ENCODE measurements at places on chromosomes 2 and 18.

- no peak for DNase-seq
Measured at GRCh38 chr18:13605901-13606300, 120.5 kb downstream of the FAM210A start.

DNA sequence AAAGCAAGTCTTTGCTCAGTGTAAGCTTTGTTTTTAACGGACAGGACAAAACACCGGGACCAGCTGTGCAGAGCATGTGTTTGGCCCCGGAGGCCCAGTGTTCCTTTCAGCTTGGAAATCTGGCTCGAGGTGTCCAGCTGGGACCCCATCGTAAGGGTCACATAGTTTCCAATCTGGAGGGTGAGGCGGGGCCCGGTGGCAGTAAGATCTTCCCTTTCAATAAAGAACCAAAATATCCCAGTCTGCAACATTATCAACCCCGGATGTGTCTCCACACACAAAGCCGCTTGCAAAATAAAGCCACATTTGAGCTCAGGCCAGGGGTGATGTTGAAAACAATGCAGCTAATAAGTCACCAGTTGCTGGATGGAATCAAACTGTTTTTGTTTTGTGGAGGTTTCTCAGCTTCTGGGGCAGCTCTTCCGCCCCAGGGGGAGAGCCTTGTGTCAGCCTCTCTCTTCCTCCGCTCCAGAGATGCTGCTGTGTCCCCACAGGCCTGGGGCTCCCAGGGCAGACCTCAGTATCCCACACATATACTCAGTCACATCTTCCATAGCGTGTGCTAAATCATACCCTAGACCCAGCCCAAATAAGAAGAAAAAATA, 138.6 kb upstream of the GLI2 start:
- peak; percentile 84 for DNase-seq

DNA sequence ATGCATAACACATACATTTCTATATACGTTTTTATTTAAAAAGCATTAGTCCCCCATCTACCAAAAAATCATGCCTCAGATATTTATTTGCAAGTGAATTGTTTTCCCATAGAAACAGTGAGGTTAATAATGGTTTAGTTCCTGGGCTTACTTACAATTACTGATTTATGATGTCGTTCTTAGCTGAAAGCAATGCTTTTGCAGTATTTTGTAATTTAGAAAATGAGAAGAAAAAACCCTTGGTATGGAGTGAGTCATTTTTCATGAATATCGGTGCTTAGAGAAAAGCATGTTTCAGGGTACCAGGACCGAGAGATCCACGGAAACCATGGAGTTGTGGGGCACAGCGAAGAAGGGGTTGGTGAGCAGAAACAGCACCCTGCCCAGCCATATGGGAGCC, 12.0 kb upstream of the CDK15 start:
- DNase-seq = no peak

GRCh38 chr2:52070665-52071064, 1038.7 kb upstream of the NRXN1 start:
- DNase-seq = no peak

GRCh38 chr2:229980431-229981184, 58.3 kb downstream of the FBXO36 start:
- DNase-seq = no peak

DNA sequence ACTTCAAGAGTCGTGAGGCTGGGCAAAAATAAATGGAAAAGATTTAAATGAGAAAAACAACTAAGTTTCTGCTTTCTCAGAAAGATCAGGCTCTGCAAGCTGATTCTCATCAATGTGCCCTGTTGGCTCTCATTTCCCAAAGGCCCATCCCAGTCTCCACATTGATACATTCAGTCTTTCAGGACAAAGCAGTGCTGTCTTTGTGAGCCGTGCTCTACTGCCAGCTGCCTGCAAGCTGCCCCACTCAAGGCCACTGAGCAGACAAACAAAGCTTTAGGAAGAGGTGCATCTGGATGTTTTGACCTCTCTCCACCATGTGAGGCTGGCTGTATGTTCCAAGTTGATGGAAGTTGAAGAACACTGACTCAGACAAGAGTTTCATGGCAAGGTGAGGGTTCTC, 48.8 kb downstream of the FSHR start:
- DNase-seq = no peak

DNA sequence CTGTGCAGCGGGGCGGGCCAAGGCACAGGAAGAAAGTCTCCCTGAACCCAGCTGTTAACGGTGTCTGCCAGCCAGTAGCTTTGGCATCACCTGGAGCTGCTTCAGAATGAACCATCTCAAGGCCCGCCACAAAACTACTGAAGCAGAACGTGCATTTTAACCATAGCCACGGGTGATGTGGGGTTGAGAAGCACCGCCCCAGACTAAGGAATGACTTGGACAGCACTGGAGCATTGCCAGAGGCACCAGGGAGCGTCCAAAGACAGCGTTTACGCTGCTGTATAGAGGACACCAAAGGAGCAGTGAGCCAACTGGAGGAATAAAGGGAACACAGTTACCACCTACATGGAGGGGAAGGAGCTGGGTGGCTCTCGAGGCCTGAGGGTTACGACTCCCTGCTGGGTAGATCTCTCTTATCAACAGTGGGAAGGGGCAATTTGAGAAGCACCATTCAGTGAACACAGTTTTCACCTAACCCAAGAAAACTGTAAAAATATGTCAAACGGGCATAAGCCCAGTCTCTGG, 28.4 kb upstream of the LONRF2 start:
- no peak for DNase-seq

GRCh38 chr2:173968551-173968950, 3.4 kb upstream of the SP3 start:
- DNase-seq = no peak

GRCh38 chr18:63603772-63604171, 16.6 kb downstream of the SERPINB13 start:
- DNase-seq = no peak

GRCh38 chr18:12679183-12679786, 21.4 kb upstream of the SPIRE1 start:
- no peak for DNase-seq

DNA sequence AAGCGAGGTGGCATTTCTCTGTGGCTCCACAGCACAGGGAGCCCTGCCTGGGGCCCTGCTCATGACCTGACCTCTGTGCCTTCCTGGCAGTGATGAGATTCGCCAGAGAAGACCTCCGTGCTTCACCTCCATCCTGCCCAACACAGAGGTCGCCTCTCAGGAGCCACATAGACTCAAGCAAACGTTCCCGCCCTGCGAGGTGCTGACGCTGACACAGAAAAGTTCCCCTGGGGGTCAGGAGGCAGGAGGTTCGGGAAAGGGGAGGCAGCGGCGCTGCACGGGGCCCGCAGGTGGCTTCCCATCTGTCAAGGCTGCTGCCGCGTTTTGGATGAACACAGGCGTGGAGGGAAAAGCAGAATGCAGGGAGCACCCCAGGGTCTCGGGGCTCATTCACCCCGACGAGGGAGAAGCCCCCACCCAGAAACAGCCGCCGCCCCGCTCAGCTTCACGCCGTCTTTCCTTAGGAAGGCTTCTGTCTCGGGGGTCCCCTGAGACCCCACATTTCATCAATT, 579.6 kb upstream of the SALL3 start:
- no peak for DNase-seq

- no peak for DNase-seq
Measured at GRCh38 chr2:47075361-47076125, 79.6 kb downstream of the STPG4 start.

DNA sequence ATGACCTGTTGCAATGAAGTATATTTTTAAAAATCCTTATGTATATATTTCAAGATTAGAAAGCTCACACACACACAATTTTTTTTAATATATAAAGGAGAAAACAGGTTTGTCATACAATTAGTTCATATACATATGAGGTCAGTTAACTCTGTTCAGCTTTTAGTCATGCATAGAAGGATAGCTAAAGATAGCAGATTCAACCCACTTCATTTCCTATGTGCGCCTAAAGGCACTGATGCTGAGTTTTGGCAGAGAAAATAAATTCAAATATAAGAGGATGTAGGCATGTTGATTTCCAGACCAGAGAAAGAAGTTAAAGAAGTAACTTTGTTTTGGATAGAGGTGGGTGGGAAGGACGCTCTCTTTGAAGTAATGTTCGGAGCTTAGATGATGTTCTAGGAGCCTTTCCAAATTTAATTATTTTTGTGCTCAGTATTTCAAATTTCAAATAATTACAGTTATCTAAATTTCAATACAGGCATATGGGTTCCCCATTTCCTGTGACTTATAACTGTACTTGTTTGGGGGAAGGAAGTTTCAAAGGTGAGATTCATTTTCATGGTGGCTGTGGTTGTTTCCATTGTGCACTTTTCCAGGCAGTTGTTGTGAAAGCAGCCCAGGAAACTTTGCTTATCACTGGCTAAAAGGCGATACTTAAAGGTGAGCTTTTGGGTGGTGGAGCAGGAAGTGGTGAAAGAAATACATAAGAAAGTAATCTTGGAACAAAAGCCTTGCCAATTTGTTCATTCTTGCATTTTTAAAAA, 523.4 kb upstream of the FANCL start:
- no peak for DNase-seq

DNA sequence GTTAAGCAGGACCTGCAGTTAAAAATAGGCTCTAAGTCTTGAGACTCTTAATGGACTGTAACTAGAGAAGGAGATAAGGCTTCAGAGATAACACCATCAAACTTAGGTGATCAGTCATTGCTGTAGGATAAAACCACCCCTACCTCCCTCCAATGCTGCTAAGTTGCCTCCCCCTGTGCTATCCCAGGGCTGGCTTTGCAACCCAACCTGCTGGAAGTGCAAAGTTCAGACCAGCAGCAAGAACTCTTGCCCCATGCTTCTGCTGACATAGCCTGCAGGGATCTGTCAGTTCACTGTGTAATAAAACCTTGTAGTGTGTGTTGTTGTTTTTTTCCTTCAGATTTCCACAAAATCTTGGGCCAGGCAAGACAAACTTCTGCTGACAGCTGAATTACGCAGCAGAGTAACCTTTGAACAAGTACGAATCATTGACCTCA, 57.4 kb upstream of the EPB41L3 start:
- DNase-seq = no peak

DNA sequence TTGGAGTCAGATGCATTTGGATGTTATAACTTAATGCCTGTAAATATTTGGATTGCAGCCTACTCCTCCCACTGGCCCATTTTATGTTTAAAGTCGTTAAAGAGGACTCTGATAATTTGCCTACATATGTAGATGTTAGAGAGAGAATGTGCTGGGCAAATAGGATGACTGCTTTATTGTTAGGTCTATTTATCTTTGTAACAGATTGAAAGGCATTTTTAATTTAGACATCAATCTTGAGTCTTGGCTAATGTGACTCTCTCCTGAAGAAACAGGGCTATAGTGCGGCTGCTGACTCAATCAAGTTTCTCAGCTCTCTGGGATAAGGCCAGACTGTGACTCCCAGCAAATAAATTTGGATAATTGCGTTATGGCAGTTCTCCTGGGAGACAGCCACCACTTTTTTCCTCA, 1101.4 kb downstream of the CBLN2 start:
- DNase-seq = no peak

GRCh38 chr2:220513573-220514288, 886.3 kb downstream of the SLC4A3 start:
- no peak for DNase-seq

- DNase-seq = no peak
Measured at GRCh38 chr18:46337271-46337670, 233.1 kb downstream of the HAUS1 start.

DNA sequence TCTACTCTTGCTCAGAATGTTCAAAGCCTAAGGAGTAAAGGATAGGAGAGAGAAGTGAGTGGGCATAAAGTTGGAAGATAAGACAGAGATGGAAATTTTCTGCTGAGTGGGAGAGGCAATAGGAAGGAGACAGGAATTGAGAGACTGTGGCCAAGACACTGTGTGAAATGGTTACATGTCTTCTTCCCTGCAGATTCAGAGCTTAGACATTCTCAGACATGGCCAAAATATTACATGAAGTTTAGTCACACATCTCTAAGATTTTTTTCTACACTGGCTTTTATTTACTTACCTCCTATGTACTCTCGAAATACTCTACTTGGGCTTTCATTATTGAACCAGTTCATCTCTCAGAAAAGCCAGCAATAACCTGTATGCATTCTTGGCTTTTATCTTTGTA, 363.0 kb upstream of the FANCL start:
- no peak for DNase-seq

- DNase-seq = no peak
Measured at GRCh38 chr18:45656194-45656770, 41.0 kb downstream of the SLC14A2 start.

GRCh38 chr18:45213040-45213333, 402.3 kb upstream of the SLC14A2 start:
- no peak for DNase-seq

GRCh38 chr2:143525402-143525860, 396.2 kb downstream of the ARHGAP15 start:
- DNase-seq = no peak

DNA sequence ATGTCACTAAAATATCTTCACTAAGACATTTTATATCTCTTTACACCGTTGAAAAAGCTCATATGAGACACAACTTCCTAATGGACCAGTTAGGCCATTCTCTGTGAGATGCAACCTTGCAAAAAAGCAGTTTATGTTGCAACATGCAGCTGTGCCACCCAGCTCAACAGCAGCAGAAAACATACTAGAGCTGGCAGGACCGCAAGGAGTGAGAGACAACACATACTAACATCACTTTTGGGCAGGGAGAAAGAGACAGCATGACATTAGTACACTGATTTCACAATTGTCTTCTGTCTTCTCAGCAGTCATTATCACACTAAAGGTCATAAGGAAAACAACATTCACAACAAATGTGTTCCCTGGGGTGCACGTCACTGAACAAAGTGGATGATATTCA, 122.9 kb downstream of the EPB41L3 start:
- no peak for DNase-seq

- DNase-seq = no peak
Measured at GRCh38 chr2:24815171-24815570, 21.9 kb downstream of the CENPO start.

DNA sequence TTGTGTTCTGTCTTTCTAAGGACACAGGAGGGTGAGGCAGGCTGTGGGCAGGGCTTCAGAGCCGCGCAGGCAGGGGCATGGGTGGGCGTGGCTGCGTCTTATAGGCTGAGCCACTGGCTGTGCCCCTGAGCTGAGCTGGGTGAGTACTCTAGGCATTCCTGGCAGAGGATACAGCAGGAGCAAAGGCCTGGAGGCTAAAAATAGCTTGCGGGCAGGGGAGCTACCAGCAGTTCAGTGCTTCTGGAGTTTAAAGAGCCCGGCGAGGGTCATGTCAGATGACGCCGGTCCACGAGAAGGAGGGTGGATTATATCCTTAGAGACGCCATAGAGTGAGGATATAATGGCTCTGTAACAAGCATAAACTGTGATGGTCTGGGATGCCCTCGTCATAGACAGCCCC, 31.5 kb upstream of the PDIA6 start:
- DNase-seq = no peak

GRCh38 chr2:24365051-24365450, 4.7 kb upstream of the ITSN2 start:
- no peak for DNase-seq

- DNase-seq = no peak
Measured at GRCh38 chr2:182142062-182142461, 156.4 kb downstream of the PPP1R1C start.
